Spinal cord (tissue), 10 donors: ENCODE measurements at places on chromosomes 11 and 22. TPM values are rescaled to one million over a fixed set of nuclear protein-coding genes. Genes with fewer than 3 reads are reported as not detected.

The ARL14EP gene
- 53.7 TPM for total RNA-seq

The DTX4 gene
- 27.8 TPM for total RNA-seq

DNA sequence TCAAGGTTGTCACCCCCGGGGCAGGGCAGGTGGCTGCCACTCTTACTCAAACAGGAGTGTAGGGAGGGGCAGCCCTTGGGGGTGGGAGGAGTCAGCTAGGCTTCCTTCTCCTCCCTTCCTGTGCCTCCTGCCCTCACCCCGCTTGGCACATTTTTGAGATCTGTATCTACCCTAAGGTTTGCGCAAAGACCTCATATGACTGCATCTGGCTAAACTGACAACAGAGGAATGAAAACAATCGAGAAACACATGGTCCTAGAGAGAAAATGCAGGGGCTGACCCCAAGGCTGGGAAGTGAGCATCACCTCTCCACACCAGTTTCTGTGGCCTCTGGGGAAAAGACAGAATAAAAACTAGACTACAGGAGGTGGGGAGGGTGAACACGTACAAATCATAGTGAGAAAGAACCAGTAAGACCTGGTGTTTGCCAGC lies 28.1 kb downstream of the IGSF9B start:
- DNase-seq, result no peak

GRCh38 chr11:128595221-128595620 lies 7.9 kb upstream of the ETS1 start:
- no peak for DNase-seq

GRCh38 chr11:29305456-29306232 lies 711.2 kb downstream of the KCNA4 start:
- DNase-seq, result no peak

DNA sequence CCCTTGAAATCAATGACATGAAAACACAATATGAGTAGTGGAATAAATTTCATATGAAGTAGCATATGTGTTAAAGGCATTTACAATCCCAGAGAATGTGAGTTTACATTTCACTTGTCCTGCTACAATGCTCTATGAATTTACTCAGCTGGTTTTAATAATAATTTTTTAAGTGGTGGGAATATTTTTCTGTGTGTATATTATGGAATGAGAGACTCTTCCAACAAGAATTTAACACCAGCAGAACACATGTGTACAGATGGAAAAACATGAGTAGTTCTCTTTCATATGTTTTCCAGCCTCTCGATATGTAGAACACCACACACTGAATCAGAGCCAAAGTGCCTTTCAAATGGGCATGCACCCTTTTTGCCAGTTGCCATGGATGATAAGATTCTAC lies 170.4 kb downstream of the MAML2 start:
- no peak for DNase-seq

GRCh38 chr11:114562166-114562916 lies 2.7 kb upstream of the NXPE1 start:
- DNase-seq, result no peak

- DNase-seq, result peak; percentile 79
Measured at GRCh38 chr11:11969380-11970215, 38.8 kb downstream of the DKK3 start.

DNA sequence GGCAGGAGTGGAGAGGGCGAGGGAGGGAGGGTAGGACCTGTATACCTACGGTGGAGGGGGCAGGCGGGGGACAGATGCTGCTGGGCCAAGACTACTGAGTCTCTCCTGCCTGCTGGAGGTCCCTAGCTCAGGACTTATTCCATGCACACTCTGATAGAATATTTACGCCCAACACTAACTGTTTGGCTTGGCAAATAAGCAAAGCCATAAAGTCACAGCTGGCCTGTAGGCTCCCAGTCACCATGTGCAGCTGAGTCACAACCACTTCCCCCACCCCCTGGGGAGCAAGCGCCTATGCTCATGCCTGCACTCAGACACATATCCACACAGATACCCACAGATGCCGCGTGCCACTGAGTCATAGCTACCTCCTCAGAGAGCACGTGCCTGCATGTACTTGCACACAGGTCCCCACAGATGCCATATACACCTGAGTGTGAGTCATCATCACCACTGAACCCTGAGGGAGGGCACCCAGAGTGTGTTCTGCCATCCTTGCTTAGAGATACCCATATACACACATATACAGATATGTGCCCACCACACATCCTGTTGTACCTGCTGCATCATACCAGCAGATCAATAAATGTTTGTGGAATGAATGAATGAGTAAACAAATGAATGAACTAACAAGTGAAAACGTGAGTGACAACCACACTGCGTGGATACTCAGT lies 95.8 kb downstream of the SWAP70 start:
- no peak for DNase-seq

- no peak for DNase-seq
Measured at GRCh38 chr11:125968354-125968753, 22.5 kb downstream of the VSIG10L2 start.

- DNase-seq, result no peak
Measured at GRCh38 chr11:14254533-14255237, 104.3 kb downstream of the RRAS2 start.

GRCh38 chr11:102431404-102431803 lies 21.2 kb downstream of the TMEM123 start:
- DNase-seq, result no peak

- peak; percentile 75 for DNase-seq
Measured at GRCh38 chr11:109422870-109423465, 978 bp downstream of the C11orf87 start.

- no peak for DNase-seq
Measured at GRCh38 chr22:46646531-46647215, 26.5 kb downstream of the GRAMD4 start.

GRCh38 chr22:45402466-45402985 lies 10.9 kb downstream of the SMC1B start:
- DNase-seq, result no peak

DNA sequence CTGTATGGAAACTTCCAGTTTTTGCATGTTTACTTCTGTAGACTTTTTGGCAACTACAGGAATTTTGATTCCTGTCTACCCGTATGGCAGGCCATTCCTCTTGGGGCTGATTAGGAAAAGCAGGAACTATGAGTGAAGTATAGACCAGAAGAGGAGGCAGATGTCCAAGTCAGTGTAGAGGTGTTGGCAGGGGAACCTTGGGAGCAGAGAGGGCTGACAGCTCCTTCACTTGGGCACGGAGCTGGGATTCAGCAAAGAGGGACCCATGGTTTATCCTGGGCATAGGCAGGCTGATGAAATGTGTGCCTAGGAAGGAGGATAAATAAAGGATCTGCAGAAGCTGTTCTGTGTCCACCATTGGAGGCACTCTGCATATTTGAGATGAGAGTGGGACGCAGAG lies 33.1 kb downstream of the TREH start:
- DNase-seq, result no peak

DNA sequence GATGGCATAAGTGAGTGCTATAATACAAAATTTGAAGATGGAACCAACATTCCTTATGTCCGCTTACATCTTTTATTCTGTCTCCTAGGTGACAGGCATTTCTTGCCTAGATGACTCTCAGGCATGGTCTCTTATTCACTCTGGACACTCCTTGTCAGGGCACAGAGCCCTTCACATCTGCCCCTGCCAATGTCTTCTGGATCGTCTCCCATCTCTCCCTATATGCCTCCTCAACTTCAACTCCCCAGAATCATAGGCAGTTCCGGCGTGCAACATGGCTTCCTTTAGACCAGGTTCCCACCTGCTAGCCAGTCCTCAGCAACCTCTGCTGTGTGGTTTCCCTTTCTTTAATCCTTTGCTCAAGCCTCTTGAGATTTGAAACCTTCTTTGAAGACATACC lies 300.9 kb downstream of the TENM4 start:
- DNase-seq, result no peak

DNA sequence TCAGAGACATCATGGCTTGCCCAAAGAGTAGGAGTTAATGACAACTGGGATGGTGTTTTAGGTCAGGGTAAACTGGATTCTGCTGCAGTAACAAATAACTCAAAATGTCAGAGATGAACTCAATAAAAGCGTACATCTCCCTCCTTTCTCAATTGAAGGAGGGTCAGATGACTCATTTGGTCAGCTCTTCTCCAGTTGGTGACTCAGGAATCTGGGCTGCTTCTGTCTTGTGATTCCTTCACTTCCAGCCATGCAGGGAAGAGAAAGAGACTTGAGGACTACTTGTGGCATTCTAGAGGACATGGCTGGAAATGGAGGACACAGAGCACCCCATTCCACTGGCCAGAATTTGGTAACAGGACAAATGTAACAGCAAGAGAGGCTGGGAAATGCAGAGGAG lies 3.2 kb upstream of the SYT13 start:
- DNase-seq, result no peak

DNA sequence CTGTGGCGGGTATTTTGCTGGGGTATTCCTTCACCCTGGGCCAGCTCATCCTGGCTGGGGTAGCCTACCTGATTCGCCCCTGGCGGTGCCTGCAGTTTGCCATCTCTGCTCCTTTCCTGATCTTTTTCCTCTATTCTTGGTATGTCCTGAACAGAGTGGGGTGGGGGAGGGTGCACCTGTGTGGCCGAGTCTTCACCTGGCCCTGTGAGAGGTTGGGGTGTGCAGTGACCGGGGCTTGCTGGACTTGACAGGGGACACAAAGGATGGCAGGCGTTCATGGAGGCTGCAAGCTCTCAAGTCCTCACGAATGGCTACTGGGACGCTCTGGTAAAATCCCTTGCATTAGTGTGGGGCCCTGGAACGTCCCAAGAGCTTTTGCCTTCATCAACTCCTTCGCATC lies 39.3 kb downstream of the CAPN1 start:
- DNase-seq, result no peak

- DNase-seq, result no peak
Measured at GRCh38 chr11:1111545-1112212, 37.0 kb downstream of the MUC2 start.

DNA sequence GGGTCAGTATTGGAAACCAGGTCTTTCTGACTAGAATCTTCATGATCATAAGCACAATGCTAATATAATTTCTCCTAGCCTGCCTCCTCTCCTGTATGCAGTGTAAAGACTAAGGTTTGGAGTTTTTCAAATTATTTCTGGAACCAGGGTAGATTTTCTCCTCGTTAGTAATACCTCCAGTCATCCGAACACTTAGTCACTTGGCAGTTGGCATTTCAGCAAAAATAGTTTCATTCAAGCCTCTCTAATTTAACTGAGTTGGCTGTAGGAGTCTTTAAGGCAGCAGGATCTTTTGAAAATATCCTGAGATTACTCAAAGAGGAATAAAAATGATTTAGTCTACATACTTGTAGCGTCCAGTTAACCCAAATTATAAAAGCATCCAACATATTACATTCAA lies 6.3 kb downstream of the TYR start:
- no peak for DNase-seq

DNA sequence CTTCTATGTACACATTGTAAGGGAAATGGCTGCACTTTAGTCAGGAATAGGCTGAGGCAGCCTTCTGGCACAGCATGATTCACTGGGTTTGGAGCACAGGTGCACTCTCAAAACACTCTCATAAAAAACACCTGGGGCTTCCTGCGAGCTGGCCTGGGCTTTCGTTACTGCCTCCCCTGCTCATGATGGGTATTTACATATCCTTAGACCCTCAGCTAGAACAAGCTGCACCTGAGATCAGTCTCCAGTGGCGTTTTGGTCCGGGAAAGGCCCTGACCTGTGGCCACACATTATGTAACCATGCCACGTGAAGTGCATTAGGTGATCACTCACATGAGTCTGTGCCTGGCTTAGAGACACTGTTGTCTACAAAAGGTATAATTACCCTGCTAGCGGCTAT lies 321.7 kb downstream of the TMEM135 start:
- DNase-seq, result peak; percentile 10
